Keratinocyte (primary cell): ENCODE measurements at places on chromosomes 2 and 18. TPM values are rescaled to one million over a fixed set of nuclear protein-coding genes. Genes with fewer than 3 reads are reported as not detected.

GRCh38 chr2:211368467-211368866 is 812.1 kb downstream of the CPS1 start:
- H3K4me3 ChIP-seq, result no peak overlapping the region
- DNase-seq, result no peak
- H3K4me1 ChIP-seq, result peaks cover 8% of the 10 kb centered on the region
- no peaks in the 10 kb centered on the region for H3K36me3 ChIP-seq
- H3K27me3 ChIP-seq, result no peaks in the 10 kb centered on the region

GRCh38 chr2:80028584-80028983 is 276.0 kb downstream of the LRRTM1 start:
- H3K27ac ChIP-seq, result no peak overlapping the region
- H3K4me1 ChIP-seq, result no peaks in the 10 kb centered on the region
- H3K27me3 ChIP-seq, result no peaks in the 10 kb centered on the region
- no peak overlapping the region for H3K4me3 ChIP-seq
- H3K36me3 ChIP-seq, result no peaks in the 10 kb centered on the region
- no peak for DNase-seq

DNA sequence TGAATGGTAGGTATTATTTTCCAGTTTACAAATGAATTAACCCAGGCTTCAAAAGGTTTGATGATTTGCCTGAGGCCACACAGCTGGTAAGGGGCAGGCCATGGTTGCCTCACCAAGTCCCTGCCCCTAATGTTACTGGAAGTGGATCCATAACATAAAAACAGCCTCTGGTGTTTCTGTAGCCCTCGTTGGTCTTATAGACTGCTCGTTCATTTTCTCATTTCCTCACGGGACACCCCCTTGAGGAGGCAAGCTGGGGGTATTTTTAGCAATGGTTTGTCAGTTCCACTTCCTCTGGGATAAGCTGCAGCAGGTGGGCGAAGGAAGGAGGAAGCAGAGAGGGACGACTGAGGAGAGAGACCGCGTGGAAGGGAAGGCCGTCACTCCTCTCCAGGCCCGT is 32.9 kb upstream of the NDUFV2 start:
- no peak for DNase-seq
- peaks cover 9% of the 10 kb centered on the region for H3K4me1 ChIP-seq
- H3K36me3 ChIP-seq, result no peaks in the 10 kb centered on the region

- H3K36me3 ChIP-seq, result peaks cover 2% of the 10 kb centered on the region
- peak overlapping the region; percentile 44 for H3K27ac ChIP-seq
Observed at GRCh38 chr18:44725300-44726058, 44.8 kb downstream of the SETBP1 start.

- H3K36me3 ChIP-seq, result no peaks in the 10 kb centered on the region
- no peak overlapping the region for H3K4me3 ChIP-seq
- DNase-seq, result no peak
- peaks cover 1% of the 10 kb centered on the region for H3K4me1 ChIP-seq
- no peak overlapping the region for H3K27ac ChIP-seq
- H3K27me3 ChIP-seq, result no peaks in the 10 kb centered on the region
Observed at GRCh38 chr2:200733713-200734198, 78.0 kb upstream of the BZW1 start.

DNA sequence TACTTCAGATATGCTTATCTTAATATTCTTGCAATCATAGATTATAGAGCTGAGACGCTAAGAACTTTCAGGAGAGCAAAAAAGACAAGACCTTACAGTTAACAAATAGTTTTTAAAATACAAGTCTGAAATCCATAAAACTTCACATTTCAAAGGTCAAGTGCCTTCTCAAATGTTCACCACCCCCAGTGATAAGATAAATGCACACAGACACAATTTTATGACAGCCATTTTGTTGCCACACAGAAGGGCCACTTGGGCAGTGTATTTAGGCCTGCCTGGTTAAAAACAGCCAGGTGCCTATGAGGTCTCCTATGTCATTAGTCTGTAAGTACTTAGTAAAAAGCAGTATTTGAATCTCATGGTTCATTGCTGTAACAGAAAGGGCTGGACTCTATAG is 8.1 kb upstream of the PSTPIP2 start:
- no peak overlapping the region for H3K4me3 ChIP-seq

GRCh38 chr2:237980751-237981150 is 13.9 kb downstream of the UBE2F start:
- H3K36me3 ChIP-seq, result peaks cover 24% of the 10 kb centered on the region
- no peak overlapping the region for H3K4me3 ChIP-seq
- DNase-seq, result no peak
- H3K27ac ChIP-seq, result no peak overlapping the region
- H3K27me3 ChIP-seq, result no peaks in the 10 kb centered on the region

RAB12 gene
- polyA plus RNA-seq, result 23.7 to 46.4 TPM (median 24.3 TPM) in 3 replicates

AP1S3 gene
- polyA plus RNA-seq, result 18.0 to 33.7 TPM (median 24.0 TPM) in 3 replicates

DNA sequence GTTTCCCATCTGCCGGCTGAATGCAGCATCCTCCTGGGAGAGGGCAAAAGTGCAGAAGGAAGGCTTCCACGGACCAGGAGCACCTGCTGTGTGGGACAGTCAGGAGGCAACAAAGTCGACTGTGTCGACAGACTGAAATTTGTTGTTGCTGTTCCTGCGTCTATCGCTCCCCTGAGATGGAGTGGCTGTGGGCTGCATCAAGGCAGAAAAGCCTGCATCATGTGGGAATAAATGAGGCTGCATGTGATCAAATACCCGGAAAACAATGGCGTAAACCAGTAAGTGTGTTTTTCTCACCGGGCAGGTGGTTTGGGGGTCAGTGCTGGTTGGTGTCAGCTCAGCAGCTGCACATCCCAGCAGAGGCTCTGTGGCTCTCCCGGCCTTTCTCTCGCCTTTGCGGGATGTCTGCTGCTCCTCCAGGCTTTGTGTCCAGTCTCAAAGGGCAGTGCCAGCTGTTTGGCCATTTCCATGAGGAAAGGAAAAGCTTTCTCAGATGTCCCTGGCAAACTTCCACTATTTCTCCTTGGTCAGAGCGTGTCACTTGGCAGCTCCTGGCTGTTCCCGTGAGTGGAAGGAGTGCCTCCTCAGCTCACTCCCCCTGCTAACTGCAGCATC is 262.4 kb downstream of the NDUFA10 start:
- H3K36me3 ChIP-seq, result no peaks in the 10 kb centered on the region
- no peak for DNase-seq
- peaks cover 11% of the 10 kb centered on the region for H3K4me1 ChIP-seq

DNA sequence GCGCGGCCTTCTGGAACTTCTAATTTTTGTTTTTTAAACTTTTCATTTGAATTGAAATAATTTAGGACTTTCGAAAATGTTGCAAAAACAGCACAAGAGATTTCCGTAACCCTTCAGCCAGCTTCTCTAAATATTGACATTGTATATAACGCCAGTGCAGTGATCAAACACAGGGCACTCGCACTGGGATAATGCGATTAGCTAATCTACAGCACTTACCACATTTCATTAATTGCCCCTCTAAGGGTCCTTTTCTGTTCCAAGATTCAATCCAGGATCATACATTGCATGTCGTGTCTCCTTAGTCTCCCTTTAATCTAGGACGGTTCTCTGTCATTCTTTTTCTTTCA is 343 bp upstream of the CD302 start:
- H3K4me1 ChIP-seq, result peaks cover 4% of the 10 kb centered on the region
- peak overlapping the region; percentile 59 for H3K4me3 ChIP-seq
- no peak overlapping the region for H3K27ac ChIP-seq
- peaks cover 23% of the 10 kb centered on the region for H3K27me3 ChIP-seq

DNA sequence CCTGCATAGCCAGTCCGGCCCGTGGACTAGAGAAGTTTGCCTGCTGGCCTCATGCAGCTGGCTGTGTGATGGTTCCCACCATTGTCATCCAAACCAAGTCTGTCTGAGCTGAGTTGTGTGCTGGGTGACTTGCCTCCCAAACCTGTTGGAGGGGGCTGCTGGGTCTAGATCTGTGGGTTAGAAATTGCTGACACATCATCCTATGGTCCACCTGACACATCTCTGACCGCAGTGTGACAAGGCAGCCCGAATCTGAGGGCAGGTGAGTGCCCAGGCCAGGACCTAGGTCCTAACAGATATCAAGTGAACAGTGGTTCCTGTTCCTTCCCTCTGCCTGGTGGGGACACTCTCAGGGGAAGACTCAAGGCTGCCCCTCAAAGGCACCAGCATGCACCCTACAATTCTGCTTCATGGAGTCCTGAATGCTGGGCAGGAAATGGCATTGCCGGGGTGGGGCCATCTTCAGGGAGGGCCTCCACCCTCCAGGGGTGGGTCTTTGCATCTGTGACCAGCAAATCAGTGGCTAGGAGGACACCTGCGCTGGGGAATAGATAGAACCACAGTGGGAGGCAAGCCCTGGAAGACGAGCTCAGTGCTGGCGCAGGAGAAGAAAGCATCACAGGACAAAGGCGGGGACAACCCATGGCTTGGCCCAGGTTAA is 117.9 kb upstream of the ID2 start:
- H3K27me3 ChIP-seq, result no peaks in the 10 kb centered on the region
- no peak for DNase-seq
- H3K36me3 ChIP-seq, result no peaks in the 10 kb centered on the region
- no peaks in the 10 kb centered on the region for H3K4me1 ChIP-seq
- H3K27ac ChIP-seq, result no peak overlapping the region
- no peak overlapping the region for H3K4me3 ChIP-seq

KCNS3 gene
- polyA plus RNA-seq, result 5.6 to 7.3 TPM (median 7.2 TPM) in 3 replicates

DNA sequence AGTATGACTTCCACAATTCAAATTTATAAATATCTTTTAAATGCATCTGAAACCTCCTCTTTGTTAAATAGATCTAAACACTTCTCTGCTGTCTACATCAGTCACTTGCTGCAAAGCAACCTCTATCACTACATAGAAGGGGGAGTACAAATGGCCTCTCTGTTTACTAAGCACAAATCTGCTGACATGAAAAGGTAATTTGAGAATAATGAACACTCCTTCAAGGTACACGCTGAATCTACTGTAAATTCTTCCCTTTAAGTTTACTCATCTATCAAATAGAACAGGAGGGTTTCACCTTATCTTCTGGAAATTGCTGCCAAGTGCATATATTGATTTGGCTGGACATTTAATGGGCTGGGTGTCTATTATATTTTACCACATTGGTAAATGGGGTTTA is 879.6 kb downstream of the SUCLG1 start:
- no peaks in the 10 kb centered on the region for H3K4me1 ChIP-seq
- H3K36me3 ChIP-seq, result no peaks in the 10 kb centered on the region
- H3K4me3 ChIP-seq, result no peak overlapping the region
- H3K27ac ChIP-seq, result no peak overlapping the region
- DNase-seq, result no peak

ACTG2 gene
- 0.12 to 0.18 TPM in 2 of 3 replicates, not detected in the other for polyA plus RNA-seq

DNA sequence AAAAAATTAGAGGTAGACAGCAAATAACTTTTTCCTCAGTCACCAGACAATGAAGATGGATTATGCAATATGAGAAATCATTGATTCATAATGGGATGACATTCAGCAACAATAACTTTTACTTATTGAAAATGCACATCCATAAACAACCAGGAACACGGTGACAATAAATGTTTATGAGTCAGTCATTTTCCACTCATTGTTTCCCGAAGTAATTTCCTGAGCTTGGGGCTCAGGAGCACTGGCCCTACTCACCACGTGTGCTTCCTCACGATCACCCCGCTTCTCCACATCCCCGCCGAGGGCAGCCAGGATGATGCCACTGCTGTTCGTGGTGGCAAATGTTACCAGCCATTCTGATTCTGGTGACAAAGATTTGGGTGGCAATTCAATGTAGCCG is 156.3 kb downstream of the LAMA1 start:
- H3K36me3 ChIP-seq, result no peaks in the 10 kb centered on the region
- no peak overlapping the region for H3K27ac ChIP-seq
- H3K27me3 ChIP-seq, result no peaks in the 10 kb centered on the region
- no peak overlapping the region for H3K4me3 ChIP-seq
- H3K4me1 ChIP-seq, result peaks cover 14% of the 10 kb centered on the region

TNFRSF11A gene
- 0.40 to 0.52 TPM (median 0.51 TPM) in 3 replicates for polyA plus RNA-seq

C1QL2 gene
- not detected in 3 replicates for polyA plus RNA-seq

C2orf15 gene
- polyA plus RNA-seq, result 0.31 to 0.75 TPM (median 0.48 TPM) in 3 replicates

IL37 gene
- polyA plus RNA-seq, result 0.33 to 0.73 TPM (median 0.63 TPM) in 3 replicates

DNA sequence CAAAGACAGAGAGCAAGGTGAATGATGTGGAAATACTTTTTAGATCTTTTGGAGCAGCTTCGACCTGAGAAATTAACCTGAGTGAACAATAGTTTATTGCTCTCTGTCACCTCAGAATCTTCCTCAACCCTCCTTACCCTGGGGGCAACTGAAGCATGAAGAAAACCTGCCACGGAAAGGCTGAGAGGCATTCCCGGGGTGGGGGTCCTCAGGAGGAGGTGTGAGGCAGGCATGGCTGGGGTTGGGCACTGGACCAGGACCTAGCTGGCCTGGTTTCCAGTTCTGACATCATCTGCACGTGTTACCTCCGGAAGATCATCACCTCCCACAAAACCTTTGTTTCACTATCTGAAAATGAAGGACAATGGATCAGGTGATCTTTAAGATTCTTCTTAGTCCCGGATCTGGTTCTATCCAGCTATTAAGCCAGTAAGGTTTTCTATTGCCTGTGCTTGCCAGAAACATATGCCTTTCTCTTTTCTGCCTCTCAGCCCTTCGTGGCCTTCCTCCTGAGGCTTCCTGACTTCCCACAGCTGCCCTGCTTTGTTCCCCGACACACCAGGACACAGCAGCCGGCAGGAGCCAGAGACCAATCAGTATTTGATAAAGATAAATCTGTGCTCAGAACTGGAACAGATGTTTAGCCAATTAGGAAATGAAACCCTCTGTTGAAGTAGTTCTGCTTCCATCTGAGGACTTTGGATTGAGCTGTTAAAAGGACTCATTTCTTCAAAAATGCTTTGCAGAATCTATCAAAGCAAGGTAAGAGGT is 232.5 kb downstream of the TDRD15 start:
- DNase-seq, result no peak
- no peak overlapping the region for H3K4me3 ChIP-seq
- no peaks in the 10 kb centered on the region for H3K27me3 ChIP-seq

- H3K27me3 ChIP-seq, result no peaks in the 10 kb centered on the region
- DNase-seq, result no peak
- H3K36me3 ChIP-seq, result peaks cover 4% of the 10 kb centered on the region
- peaks cover 5% of the 10 kb centered on the region for H3K4me1 ChIP-seq
Observed at GRCh38 chr2:62808554-62808953, 103.0 kb downstream of the EHBP1 start.

GBX2 gene
- polyA plus RNA-seq, result 0.13 to 0.69 TPM (median 0.17 TPM) in 3 replicates

- no peaks in the 10 kb centered on the region for H3K4me1 ChIP-seq
- no peak overlapping the region for H3K4me3 ChIP-seq
- H3K36me3 ChIP-seq, result no peaks in the 10 kb centered on the region
Observed at GRCh38 chr2:111178730-111179405, 58.2 kb downstream of the BCL2L11 start.

- peaks cover 21% of the 10 kb centered on the region for H3K27me3 ChIP-seq
- DNase-seq, result no peak
- no peak overlapping the region for H3K27ac ChIP-seq
- H3K4me3 ChIP-seq, result no peak overlapping the region
- no peaks in the 10 kb centered on the region for H3K4me1 ChIP-seq
Observed at GRCh38 chr18:47790036-47790435, 140.4 kb downstream of the SMAD2 start.

ACKR3 gene
- polyA plus RNA-seq, result 15.5 to 129 TPM (median 29.4 TPM) in 3 replicates

GRCh38 chr18:38940475-38940862 is 1374.9 kb upstream of the CELF4 start:
- no peak for DNase-seq
- no peaks in the 10 kb centered on the region for H3K27me3 ChIP-seq
- no peaks in the 10 kb centered on the region for H3K36me3 ChIP-seq
- no peak overlapping the region for H3K4me3 ChIP-seq
